ENCODE measurements at places on chromosomes 11 and 22.

DNA sequence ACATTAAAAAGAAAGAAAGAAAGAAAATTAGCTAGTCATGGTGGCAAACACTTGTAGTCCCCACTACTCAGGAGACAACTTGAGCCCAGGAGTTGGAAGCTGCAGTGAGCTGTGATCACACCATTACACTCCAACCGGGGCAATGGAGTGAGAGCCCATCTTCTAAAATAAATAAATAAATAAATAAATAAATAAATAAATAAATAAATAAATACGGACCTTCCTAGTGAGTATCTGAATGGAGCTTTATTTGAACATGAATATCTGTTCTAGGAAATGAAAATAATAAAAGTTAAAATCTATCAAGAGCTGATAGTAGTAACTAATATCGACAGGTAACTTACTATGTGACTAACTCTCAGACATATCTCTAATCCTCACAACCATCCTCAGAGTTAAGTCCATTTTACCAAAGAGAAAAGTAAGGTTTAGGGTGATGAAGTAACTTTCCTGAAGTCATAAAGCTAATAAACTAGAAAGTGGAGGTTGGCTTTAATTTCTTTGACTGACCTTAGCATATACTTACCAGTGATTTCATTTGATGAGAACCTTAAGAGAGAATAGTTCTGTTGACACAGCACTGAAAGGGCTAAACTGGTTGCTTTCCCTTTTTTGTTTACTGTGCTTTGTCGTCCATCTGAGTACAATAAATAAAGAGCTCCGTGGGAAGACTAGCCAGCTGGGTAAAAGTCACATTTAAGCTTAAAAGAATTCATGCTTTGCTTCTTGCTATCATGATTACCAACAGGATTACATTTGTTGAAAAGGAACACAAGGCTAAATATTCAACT, 22.4 kb downstream of the ENTHD1 start:
- DNase-seq = no peak

DNA sequence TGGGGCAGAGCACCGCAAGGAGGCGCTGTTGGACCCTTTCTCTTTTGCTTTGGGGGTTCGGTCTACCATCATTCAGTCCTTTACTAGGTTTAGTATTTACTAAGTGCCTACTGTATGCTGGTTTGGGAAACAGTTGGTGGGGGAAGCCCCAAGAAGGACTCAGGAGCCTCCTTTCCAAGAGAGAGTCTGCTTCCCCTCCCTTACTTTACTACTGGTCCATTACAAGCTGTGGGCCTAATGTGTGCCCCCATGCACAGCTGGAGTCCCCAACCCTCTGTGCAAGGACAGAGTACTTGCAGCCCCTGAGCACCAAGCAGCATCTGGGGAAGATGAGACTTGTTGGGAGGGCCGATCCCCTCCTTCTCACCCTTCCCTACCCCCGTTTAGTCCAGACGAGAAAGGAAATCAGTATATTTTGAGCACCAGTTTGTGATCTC, 876 bp upstream of the UBE2L6 start:
- peak; percentile 63 for DNase-seq

DNA sequence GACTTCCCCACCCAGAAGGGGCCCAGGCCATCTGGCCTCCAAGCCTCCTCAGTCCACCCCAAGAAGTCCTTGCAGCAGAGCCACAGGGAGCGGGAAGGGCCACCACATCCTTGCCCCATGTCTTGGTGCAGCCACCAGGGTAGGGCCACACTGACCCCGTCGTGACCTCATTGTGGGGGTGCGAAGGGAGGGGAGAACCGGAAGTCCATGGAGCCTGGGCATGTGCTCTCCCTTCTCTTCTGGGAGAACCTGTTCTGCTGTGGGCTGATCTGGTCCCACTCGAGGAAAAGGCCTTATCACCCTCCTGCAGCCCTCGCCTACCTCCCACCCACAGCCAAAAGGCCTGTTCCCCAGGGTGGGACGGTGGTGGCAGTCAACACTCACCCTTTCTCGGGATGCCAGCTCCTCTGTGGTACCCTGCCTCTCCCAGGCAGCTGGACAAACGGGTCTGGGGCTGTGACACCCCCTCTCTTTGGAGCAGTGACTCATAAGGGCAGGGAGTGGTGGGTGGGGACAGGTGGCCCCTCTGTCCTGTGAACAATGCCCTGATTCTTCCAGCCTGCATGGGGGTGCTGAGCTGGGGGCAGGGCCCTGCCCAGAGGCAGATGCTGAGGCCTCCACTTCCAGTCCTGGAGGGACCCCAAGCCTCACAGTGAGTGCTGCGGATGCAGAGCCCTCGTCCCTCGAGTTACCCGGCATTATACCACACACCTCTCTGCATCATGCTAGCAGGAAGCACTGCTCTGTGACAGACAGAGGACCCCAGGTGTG, 14.6 kb upstream of the CTSD start:
- DNase-seq = no peak

DNA sequence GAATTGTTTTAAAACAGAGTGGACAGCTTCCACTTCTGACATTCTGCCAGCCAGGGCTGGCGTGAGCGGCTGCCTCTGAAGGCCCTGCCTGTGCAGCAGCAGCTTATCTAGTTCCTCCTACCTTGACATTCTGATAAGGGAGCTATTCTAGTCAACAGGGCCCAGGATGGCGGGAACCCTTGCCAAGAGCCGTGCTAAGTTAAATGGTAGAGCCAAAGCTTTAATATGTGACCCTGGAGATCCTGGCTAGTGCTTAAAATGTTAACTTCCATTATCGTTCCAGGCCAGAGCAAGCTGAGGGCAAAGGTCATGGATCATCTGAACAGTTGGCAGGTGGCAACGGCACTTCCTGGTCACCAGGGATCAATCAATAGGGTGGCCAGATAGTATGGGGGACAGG, 3.5 kb downstream of the KCNJ5 start:
- no peak for DNase-seq

DNA sequence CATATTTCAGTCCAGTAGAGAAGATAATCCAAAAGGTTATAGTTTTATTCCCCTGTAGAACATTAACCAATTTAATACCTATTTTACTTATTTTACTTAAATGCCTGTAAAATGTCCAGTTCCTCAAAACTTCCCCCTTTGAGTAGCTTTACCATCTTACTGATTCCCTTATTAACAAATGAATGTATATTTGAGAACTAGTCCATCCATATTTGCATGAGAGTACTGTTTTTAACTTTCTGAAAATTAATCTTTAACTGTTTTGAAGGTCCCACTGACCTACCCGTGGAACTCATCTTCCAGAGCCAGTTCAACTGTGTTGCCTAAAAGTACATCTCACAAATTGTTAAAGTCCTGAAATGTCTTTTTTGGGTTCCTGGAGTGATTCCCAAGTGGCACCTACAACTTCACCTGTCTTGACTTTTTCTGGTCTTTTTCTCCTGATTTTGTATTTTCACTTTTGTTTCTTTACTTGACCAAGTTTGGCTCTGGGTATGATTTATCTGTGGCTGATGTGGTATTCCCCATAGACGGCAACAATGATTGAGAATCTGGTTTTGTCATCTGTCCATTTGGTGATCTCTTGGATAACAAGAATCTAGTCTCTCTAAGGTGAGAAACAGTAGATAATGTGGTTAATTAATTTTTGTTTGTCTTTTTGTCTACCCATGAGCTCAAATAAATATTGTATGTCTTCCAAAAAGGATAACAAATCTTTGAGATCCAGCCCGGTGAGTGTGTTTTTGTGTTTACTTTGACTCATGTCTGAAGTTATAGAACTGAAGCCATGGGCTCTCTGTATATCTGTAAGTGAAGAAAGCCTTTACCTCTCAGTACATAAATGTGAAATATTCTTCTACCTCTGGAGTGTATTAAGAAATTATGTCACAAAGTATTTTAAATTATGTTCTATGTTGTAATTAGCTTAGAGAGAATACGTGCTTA, 174.2 kb downstream of the ETS1 start:
- no peak for DNase-seq

DNA sequence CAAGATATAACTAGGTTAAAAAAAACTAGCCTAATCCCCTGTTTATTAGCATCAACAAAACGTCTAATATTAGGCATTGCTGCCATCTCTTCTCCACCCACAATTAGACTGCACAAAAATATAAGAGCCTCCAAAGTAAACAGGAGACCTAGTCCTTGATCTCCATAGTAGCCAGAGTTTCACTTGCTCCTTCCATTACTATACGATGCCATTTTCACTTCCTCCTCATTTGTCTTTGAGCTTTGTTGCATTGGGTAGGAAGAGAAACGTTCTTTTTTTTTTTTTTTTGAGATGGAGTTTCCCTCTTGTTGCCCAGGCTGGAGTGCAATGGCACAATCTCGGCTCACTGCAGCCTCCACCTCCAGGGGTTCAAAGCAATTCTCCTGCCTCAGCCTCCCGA, 42.3 kb upstream of the RDX start:
- no peak for DNase-seq

GRCh38 chr11:41494716-41495115, 35.3 kb upstream of the LRRC4C start:
- no peak for DNase-seq

DNA sequence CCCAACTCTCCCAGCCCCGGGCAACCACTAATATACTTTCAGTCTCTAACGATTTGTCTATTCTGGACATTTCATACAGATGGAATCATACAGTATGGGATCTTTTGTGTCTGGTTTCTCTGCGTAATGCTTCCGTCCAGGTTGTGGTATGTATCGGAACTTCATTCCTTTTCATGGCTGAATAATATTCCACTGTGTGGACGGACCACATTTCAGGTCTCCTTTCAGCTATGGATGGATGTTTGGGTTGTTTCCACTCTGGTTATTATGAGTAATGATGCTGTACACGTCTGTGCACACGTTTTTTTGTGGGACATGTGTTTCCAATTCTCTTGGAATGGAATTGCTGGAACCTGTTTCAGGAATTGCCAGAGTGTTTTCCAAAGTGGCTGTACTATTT, 17.4 kb upstream of the CPT1A start:
- no peak for DNase-seq

DNA sequence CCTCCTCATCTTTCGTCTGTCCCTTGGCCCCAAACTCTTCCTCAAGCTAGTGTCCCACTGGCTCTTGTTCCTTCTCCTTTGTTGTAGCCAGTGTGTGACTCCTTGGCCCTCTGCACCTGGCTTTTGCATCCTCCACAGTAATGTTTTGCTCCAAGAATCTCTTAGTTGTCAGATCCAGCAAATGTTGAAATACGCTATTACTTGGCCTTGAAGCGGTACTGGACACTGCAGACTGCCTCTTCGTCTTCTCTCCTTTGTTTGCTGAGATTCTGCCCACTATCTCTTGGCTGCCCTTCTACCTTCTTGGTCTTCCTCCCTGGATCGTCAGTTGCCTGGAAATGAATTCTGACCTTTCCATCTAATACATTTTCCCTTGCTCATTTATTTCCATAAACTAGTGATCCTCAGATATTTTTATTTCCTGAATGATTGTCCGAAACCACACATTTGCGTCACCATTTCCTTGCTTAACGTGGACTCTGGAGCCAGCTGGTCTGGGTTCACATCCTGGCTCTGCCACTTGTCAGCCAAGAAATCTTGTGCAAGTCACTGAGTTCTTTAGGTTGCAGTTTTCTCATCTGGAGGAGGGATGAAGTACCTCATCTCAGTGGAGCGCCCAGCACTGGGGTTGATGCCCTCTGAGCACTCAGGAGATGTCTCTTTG, 113.6 kb downstream of the LDLRAD3 start:
- no peak for DNase-seq

- DNase-seq = no peak
Measured at GRCh38 chr11:27456795-27457329, 15.7 kb downstream of the LGR4 start.

DNA sequence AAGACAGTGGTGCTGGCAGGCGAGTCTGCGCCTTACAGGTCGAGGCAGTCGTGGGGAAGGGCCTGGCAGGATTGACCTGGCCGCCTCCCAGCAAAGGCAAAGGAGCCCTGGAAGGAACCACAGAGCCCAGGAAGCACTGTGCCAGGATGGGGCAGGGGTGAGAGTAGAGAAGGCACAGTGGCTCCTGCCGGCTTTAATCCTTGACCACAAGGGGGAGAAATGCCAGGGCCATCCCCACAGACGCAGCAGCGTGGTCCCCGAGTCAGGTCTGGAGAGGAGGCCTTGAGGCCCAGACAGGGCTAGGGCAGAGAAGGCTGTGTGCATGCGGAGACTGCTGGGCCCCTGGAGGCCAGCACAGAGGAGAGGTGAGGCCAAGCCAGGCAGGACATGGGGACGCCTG, 9.9 kb upstream of the NDUFS8 start:
- no peak for DNase-seq

GRCh38 chr11:41116970-41117369, 342.5 kb downstream of the LRRC4C start:
- peak; percentile 45 for DNase-seq

- DNase-seq = no peak
Measured at GRCh38 chr22:19753090-19753842, 7.3 kb upstream of the TBX1 start.

DNA sequence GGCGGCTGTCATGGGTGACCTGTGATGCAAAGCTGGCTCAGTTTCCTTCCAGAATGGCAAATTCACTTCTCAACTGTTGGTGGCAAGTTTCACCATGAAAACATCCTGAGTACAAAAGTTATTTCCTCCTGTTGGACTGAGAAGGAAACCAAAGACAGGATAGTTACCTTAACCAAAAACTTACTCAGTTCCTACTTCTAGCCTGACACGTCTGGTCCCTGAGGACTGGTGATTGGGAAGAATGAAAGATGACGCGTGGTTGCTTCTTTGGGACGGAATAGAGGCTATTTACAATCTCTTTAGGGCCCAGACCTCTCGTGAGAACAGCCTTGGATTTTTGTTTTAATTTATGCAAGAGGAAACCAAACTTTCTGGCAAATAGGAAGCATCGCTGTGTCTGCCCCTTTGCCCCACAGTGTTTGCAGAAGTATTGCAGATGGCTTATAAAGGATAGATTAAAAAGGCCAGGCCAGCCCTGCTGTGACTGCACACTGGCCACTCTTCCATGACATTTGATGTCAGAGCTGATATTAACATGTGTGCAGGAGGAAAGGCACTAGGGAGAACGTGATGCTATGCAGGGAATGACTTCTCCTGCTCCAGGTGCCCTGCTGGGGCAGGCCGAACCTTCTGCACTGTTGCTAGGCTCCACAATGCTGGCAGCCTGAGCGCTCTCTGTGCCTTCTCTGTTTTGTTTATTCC, 7.6 kb downstream of the VPS26B start:
- DNase-seq = no peak

- no peak for DNase-seq
Measured at GRCh38 chr11:134230339-134230738, 5.9 kb downstream of the VPS26B start.

- no peak for DNase-seq
Measured at GRCh38 chr11:77842441-77843121, 21.6 kb downstream of the AAMDC start.

Data from H1 (cell line).